AG10803 (cell line): ENCODE measurements at places on chromosomes 6 and 20.

- DNase-seq = no peak
These were observed 58.6 kb downstream of the TOX2 start for GRCh38 chr20:43973231-43973630.

GRCh38 chr20:48658198-48658476, 169.7 kb downstream of the PREX1 start:
- DNase-seq = no peak

DNA sequence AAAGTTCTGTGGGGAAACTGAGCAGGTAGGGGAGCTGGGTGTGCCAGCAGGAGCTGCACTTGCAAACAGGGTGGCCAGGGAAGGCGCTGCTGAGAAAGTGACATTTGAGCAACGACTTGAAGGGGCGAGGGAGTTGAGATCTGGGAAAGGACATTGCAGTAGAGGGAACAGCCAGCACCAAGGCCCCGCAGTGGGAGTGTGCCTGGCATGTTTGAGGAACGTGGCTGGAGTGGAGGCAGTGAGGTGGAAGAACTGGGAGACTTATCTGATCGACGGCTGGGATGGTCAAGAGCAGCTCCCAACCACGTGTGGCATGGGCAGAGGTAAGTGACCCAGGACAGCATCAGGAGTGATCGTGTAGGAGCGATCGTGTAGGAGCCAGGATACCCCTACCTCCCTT, 77.3 kb downstream of the TOX2 start:
- DNase-seq = no peak

GRCh38 chr6:157456524-157456829, 75.5 kb downstream of the ZDHHC14 start:
- no peak for DNase-seq

- peak; percentile 21 for DNase-seq
These were observed 154.3 kb downstream of the VEGFA start for GRCh38 chr6:43924222-43924702.

GRCh38 chr6:42166444-42167141, 6.6 kb upstream of the GUCA1A start:
- peak; percentile 43 for DNase-seq

- peak; percentile 67 for DNase-seq
These were observed 38.0 kb downstream of the TGM2 start for GRCh38 chr20:38126932-38127621.

GRCh38 chr6:73079611-73079955, 145.7 kb downstream of the KHDC1L start:
- peak; percentile 66 for DNase-seq

GRCh38 chr6:45679163-45679562, 301.4 kb upstream of the SUPT3H start:
- no peak for DNase-seq

DNA sequence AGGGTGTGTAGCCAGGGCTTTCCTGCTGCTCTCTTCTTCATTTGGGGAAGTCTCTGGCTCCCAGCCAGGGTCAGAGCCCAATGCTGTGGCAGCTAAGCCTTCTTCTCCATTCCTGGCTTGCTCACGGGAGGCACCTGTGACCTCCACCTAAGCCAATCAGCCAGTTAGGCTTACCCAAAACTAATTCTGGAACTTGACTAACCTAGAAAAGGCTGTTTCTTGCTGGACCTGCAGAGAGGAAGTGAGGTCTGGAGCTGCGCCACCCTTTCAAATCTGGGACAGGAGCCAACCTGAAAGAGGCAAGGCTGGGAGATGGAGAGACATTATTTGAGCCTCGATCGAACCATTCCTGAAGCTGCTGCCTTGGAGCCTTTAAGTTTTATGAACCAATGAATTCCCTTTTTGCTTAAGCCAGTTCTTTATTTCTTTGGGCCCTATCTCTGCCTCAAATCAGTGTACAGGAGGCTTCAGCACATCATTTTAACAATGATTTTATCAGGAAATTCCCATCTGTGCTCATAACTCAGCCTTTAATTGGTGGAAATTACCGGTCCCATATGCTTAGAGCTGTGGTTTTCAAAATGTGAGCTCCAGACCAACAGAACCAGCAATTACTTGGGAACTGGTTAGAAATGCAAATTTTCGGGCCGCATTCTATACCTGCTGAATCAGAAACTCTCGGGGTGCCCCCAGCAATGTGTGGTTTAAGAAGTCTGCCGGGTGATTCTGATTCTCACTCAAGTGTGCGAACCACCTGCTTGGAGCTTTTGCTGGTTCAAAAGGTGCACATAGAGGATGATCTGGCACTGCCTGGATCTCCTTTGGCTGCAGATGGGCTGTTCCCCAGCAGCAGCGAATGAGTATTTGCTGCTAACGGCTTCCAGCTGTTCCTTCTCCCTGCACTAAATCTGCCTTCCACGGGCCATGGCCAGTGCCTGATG, 97.4 kb upstream of the RNF24 start:
- peak; percentile 55 for DNase-seq

- no peak for DNase-seq
These were observed 131.4 kb downstream of the BTBD3 start for GRCh38 chr20:12049125-12049524.

- DNase-seq = peak; percentile 22
These were observed 68.8 kb upstream of the THEMIS start for GRCh38 chr6:127969701-127970100.

GRCh38 chr6:83218646-83219045, 25.5 kb downstream of the RWDD2A start:
- DNase-seq = no peak

GRCh38 chr6:105786449-105786848, 299.7 kb upstream of the PRDM1 start:
- DNase-seq = no peak

GRCh38 chr6:36624461-36625157, 30.4 kb downstream of the SRSF3 start:
- DNase-seq = no peak

DNA sequence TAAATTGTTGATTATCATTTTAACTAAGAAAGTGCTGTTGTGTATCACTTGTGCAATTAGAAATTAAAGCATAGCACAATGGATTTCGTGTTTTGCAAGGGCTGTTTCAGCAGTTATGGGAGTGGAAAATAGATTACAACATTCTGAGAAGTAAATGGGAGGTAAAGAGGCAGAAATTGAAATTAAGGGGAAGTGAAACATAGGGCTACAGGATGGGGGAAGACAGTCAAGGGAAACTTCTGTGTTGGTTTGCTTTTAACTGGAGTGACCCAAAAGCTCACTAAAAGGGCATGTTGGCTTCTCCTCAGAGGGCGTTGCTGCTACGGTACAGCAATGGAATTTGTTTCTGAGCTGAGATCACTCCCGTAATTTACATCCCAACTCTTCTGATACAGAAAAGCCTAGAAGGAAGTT, 147.5 kb downstream of the BCAS1 start:
- DNase-seq = peak; percentile 55

DNA sequence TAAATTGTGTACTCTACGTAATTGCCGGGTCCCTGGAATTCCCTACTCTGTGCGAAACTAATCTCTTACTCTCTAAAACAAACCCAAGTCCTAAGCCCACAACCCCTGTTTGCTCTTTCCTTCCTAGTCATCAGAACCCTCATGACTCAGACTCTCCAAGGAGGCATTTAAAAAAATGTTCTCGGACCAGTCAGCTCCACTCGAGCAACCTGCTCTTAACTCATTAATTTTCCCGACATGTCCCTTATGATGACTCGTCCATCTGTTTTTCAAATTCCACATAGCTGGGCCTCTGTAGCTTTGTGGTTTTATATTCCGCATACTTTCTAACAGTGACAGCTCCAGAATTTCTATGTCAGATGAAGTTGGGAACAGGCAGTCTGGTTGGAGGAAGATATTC, 2.6 kb upstream of the MUC22 start:
- peak; percentile 79 for DNase-seq

DNA sequence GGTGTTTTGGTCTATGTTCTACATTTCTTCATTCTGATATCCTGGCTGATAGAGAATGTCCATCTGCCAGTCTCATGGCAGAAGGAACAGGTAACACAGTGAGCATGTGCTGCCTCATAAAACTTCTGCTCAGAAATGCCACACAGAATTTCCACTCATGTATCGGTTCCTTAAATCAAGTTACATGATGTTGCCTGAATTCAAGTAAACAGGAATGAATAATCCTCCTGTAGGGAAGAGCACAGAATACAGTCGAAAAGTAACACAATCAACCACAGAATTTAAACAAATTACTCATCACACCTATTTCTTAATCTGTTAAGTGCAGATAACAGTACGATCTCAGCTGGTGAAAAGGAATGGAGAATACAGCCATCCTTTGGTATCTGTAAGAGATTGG, 74.7 kb downstream of the FAM217A start:
- DNase-seq = no peak

DNA sequence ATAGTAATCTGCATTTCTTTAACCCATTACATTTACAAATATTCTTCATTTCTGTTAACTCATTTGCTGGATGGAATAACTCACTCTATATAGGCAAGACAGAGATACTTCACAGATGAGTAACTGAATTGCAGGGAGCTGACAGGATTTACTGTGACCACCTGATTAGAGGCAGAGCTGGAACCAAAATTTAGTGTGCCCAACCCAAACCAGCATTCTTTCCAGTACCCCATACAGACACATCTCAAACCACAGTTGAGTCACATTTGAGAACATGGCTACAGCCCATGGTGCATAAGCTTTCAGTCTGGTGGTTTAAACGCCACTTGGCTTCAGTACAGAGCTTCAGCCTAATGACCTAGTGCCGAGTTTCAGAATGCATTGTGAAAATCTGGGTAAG, 138.4 kb upstream of the TENT5A start:
- peak; percentile 96 for DNase-seq

DNA sequence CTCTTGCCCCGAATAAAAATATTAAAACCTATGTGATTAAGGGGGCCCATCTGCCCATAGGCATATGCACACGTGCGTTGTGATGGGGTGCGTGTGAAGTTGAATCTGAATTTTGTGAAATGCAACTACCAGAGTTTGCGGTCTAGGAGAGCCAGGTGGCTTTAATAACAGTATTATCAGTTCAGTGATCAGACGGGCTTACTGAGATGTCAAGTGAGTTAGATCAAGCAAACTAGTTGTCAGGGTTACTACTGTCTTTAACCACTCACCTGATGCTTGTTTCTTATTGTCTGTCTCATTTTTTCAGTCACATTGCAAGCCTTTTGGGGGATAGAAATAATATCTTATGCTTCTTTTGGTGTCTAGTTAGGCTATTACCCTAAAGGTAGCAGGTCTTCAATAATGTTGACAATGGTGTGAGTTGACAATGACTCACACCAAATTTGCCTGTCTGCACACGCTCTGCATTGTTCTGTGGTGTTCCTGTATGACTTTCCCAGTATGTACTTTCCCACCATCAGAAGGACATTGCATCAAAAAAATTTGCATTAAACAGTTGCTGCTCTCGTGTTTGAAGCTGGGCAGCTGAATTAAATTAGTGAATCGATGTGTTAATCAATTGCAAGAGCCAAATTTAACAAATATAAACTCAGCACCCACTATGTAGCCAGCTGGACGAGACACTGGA, 103.1 kb upstream of the NAA20 start:
- peak; percentile 57 for DNase-seq

- DNase-seq = no peak
These were observed 1304.4 kb upstream of the EYS start for GRCh38 chr6:67011441-67011840.

DNA sequence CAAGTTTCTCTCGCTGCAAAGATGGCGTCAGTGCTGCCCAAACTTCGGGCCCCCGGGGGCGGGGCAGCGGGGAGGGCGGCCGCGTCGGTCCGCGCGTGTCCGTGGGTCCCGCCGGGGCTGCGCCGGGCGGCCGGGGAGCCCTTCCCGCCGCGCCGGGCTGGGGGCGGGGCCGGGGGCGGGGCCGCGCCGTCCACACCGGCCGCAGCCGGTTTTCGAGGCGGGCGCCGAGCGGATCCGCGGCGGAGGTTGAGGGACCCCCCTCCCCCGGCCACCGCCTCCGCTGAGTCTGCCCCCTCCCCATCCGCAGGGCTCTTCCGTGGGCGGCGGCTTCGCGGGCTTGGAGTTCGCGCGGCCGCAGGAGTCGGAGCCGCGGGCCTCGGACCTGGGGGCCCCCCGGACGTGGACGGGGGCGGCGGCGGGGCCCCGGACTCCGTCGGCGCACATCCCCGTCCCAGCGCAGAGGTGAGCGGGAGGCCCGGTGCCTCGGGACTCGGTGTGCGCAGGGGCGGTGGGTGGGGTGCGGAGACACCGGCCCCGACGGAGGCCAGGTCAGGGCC, 572 bp downstream of the SLC2A4RG start:
- DNase-seq = peak; percentile 48

- no peak for DNase-seq
These were observed 17.0 kb upstream of the SNX3 start for GRCh38 chr6:108277831-108278230.

DNA sequence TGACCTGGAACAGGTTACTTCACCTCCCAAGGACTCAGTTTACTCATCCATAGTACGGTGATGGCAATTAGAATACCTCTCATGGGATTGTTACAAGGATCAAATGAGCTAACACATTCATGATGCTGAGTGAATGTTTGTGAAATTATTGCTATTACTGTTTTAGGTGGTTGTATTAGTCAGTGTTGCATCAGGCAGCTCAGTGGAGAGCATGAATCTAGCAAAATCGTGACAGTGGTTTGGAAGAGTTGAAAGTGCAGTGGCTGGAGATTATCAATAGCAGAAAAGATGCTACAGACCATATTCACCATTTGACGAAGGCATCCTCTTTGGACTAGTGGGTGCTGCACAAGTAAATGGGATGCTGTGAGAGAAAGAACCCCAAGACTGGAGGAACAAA, 50.4 kb upstream of the CTNNBL1 start:
- DNase-seq = peak; percentile 17

- DNase-seq = no peak
These were observed 142.2 kb downstream of the NFATC2 start for GRCh38 chr20:51400051-51400926.
